ENCODE measurements at places on chromosomes 1 and 21. TPM values are rescaled to one million over a fixed set of nuclear protein-coding genes. Genes with fewer than 3 reads are reported as not detected.

DNA sequence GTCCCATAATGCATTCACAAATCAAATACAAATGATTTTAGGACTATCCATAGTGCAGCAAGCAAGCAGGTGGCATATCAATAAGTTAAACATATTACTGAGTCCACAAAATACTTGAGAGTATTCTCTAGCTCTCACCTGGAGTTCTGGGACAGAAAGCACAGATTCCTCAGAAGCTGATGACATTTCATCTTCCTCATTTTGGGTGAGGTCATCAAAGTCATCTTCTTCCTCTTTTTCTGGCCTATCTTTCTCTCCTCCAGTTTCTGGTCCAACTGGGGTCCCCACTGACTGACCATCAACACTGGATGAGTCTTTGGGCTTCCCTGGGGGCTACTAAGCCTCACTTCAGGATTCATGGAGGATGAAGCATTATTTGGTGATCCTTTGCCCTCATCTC lies 38.9 kb downstream of the YY1AP1 start:
- no peaks in the 10 kb centered on the region for H3K4me1 ChIP-seq
- no peak overlapping the region for H3K27ac ChIP-seq

DNA sequence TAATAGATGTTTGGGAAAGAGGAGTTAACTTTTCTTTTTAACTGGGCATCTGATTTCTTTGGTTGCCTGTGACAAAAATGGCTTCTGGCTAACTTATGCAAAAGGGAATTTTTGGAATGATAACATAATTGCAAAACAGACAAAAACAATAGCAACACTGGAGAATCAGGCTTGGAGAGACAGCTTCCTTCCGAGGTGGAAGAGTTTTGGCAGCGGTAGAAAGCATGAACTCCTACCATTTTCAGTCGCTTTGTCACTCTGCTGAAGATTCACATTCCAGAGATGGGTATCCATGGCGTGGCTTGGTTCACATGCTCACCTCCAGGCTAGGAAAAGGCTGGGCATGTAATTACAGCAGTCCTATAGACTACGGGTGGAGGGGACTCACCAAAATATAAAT lies 17.2 kb upstream of the FGGY start:
- H3K27me3 ChIP-seq = no peaks in the 10 kb centered on the region
- DNase-seq = no peak
- H3K36me3 ChIP-seq = no peaks in the 10 kb centered on the region

DNA sequence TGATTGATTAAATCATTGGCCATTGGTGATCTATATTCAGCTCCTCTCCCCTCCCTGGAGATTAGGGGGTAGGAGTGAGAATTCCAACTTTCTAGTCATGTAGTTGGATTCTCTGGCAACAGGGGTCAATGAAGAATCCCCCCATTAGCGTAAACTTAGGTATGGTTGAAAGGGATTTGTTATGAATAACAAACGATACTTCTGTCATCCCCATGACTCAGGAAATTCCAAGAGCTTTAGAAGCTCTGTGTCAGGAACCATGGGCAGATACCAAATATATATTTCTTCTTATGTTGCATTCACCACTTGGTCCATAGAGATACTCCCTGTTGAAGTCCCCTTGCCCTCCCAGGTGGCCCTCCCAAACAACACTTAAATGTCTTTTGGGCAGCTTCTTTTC lies 124.5 kb downstream of the DNM3 start:
- no peak overlapping the region for H3K4me3 ChIP-seq
- no peaks in the 10 kb centered on the region for H3K4me1 ChIP-seq
- H3K36me3 ChIP-seq = no peaks in the 10 kb centered on the region
- no peak overlapping the region for H3K27ac ChIP-seq
- DNase-seq = no peak

DNA sequence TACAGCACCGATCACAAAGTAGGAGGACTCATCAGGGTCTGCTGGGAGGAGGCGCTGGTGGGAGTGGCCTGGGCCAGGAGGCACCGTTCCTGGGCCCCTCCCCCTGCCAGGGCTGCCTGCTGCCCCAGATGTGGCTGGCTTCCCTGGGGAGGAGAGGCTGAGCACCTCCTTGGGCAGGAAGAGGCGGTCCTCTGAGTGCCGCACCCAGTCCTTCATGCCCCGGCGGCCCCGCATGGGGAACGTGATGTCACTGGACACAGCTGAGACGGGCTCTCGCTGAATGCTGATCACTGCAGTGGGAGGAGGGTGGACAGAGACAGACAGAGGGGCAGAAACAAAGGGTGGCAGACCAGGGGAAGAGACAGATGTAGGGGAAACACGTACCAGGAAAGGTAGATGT lies 24.8 kb downstream of the ADGRB2 start:
- H3K4me3 ChIP-seq = no peak overlapping the region
- no peaks in the 10 kb centered on the region for H3K27me3 ChIP-seq
- H3K36me3 ChIP-seq = no peaks in the 10 kb centered on the region

DNA sequence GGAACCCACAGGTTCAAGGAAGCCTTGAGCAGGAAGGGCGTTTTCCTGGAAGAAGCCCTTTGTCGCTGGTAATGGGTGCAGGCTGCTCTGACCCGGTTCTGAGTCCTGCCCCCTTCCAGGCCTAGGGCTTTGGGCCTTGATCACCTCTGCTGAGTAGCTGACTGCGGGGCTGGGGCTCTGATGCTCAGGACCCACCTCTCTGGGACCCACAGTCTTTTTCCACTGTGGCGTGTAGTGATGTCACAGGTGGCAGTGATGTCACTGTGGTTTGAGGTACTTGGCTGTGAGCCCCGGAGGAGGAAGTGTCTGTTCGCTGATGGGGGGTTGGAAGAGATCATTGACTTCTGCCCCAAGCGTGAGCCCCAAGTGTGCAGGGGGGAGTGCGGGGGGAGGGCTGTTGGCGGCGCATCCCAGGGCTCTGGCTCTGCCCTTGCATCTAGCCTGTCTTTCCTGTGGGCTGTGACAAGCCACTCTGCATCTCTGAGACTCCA lies 6.9 kb downstream of the TNFRSF1B start:
- H3K27ac ChIP-seq = peak overlapping the region; percentile 28
- no peak for DNase-seq
- H3K27me3 ChIP-seq = no peaks in the 10 kb centered on the region
- H3K36me3 ChIP-seq = no peaks in the 10 kb centered on the region
- no peak overlapping the region for H3K4me3 ChIP-seq
- H3K4me1 ChIP-seq = peaks cover 34% of the 10 kb centered on the region

- H3K27me3 ChIP-seq = no peaks in the 10 kb centered on the region
- H3K36me3 ChIP-seq = no peaks in the 10 kb centered on the region
- H3K4me1 ChIP-seq = no peaks in the 10 kb centered on the region
- no peak overlapping the region for H3K27ac ChIP-seq
- DNase-seq = no peak
- no peak overlapping the region for H3K4me3 ChIP-seq
Measured at GRCh38 chr1:229819091-229819490, 193.0 kb downstream of the URB2 start.

- no peak for DNase-seq
- no peaks in the 10 kb centered on the region for H3K36me3 ChIP-seq
- H3K27me3 ChIP-seq = no peaks in the 10 kb centered on the region
- H3K27ac ChIP-seq = no peak overlapping the region
- H3K4me3 ChIP-seq = no peak overlapping the region
- H3K4me1 ChIP-seq = no peaks in the 10 kb centered on the region
Measured at GRCh38 chr1:79817031-79817560, 810.6 kb upstream of the ADGRL4 start.

- H3K27ac ChIP-seq = peak overlapping the region; percentile 91
- H3K4me3 ChIP-seq = peak overlapping the region; percentile 79
- DNase-seq = peak; percentile 88
- peaks cover 4% of the 10 kb centered on the region for H3K27me3 ChIP-seq
- H3K36me3 ChIP-seq = no peaks in the 10 kb centered on the region
Measured at GRCh38 chr1:94247138-94248094, 10.0 kb upstream of the ARHGAP29 start.

The SEMA4A gene
- total RNA-seq = 45.9 TPM

The LYPD8 gene
- total RNA-seq = 3.2 TPM

The SGIP1 gene
- total RNA-seq = 11.2 TPM

The PLEKHO1 gene
- 32.7 TPM for total RNA-seq

The MPL gene
- 0.25 TPM for total RNA-seq

The FBXO44 gene
- 22.5 TPM for total RNA-seq

The LAMB3 gene
- 59.7 TPM for total RNA-seq

The GPA33 gene
- total RNA-seq = 0.28 TPM

The TP73 gene
- total RNA-seq = 0.54 TPM

The MYCL gene
- total RNA-seq = 4.2 TPM
